Cardiac fibroblast (primary cell): ENCODE measurements at places on chromosomes 1 and 21.

DNA sequence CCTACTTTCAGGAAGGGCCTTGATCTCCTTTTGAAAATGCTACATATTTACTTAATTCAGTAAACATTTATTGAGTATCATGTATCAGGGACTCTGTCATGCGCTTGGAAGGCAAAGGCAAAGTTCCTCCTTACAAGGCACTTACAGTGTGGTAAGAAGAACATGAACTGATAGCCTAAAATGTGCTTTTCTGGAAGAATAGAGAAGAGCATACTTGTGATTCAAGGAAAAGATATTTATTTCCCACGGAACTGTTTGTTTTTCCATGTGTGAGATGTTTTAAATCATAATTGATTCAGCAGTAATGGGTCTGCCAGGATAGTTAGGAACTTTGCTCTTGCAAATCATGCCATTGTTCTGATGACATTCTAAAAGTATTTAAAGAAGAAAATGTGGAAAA lies 110.1 kb upstream of the ZNHIT6 start:
- peak; percentile 5 for DNase-seq

DNA sequence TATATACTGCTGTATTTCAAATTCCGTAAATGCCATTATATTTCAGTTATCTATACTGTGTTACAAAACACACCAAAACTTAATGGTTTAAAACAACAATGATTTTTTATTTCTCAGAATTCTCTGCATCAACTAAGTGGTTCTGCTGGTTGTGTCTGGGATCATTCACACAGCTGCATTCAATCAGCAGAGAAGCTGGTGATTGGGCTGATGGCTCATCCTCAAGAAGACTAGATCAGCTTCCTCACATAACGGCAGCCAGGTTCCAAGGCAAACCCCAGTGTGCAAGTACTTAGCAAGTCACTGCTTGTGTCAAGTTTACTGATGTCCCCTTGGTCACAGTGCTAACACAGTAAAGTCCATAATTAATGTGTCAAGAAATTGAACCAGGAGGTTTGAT lies 86.3 kb upstream of the VANGL1 start:
- DNase-seq, result peak; percentile 1

DNA sequence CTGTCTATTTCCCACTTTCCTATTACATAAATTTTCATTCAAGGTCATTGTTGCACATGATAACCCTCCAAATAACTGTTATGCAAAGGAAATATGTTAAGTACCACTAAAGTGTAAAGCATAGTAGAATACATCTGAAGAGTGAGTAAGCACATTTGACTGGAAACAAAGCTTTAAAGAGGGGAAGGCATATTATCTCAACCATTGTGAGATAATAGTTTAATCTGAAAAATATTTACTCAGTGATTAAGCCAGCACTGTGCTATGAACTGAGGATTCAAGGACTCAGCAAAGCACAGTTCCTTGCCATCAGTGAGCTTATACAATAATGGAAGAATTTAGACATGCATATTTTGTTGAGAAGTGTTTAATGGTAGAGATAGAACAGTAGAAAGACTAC lies 127.4 kb downstream of the HMCN1 start:
- DNase-seq, result peak; percentile 49

GRCh38 chr1:10796029-10796944 lies at the start of gene CASZ1:
TSS of gene CASZ1 (minus strand) at chr1:10796646. CDS start at chr1:10693889, 102,757 bp downstream.
- peak; percentile 88 for DNase-seq

- no peak for DNase-seq
Measured at GRCh38 chr1:232999956-233000625, 49.7 kb downstream of the NTPCR start.

GRCh38 chr1:116686723-116687352 lies 19.3 kb upstream of the IGSF3 start:
- no peak for DNase-seq

GRCh38 chr21:28943631-28944030 lies 49.0 kb downstream of the LTN1 start:
- peak; percentile 67 for DNase-seq

- DNase-seq, result no peak
Measured at GRCh38 chr1:9705337-9706093, 54.0 kb downstream of the PIK3CD start.

- DNase-seq, result no peak
Measured at GRCh38 chr1:112285316-112285715, 110.7 kb upstream of the CTTNBP2NL start.

GRCh38 chr1:45569571-45569961 lies 14.3 kb upstream of the NASP start:
- DNase-seq, result no peak

- no peak for DNase-seq
Measured at GRCh38 chr1:204983881-204984280, 59.1 kb upstream of the CNTN2 start.

DNA sequence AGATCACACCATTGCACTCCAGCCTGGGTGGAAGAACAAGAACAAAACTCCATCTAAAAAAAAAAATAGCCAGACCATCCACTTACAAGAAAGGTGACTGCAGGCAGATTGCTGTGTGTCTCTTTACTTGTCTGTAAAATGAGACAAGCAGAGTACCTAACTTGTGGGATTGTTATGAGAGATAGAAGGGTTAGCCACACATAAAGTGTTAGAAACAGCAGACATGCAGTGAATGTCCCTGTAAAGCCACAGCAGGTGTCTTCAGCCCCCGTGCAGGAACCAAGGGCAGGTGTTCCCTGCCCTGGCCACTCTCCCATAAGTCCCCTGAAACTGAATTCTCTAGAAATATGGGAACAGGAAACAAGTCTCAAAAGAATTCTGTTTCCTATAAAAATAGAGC lies 40.8 kb upstream of the EFHD2 start:
- no peak for DNase-seq

- DNase-seq, result no peak
Measured at GRCh38 chr1:189607477-189608096, 870.1 kb downstream of the BRINP3 start.

DNA sequence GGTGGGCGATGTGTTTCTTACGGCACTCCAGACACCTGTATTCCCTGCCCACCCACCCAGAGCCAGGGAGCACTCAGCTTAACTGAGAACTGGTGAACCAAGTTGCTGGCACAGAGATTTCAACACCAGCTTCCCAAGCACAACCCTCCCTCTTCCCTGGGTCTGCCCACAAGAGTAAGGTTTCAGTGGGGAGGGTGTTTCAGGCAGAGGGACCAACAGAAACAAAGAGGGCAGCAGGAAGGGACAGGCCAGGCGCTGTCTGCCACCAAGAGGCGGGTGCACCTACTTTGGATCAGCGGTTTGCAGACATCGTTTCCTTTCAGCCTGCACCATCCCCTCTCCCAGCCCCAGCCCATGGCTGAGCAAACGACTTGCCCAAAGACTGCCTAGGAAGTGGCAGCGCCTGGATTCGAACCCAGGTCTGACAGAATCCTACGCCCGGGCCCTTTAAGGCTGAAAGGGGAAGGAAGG lies 21.9 kb upstream of the ALDH4A1 start:
- peak; percentile 48 for DNase-seq

DNA sequence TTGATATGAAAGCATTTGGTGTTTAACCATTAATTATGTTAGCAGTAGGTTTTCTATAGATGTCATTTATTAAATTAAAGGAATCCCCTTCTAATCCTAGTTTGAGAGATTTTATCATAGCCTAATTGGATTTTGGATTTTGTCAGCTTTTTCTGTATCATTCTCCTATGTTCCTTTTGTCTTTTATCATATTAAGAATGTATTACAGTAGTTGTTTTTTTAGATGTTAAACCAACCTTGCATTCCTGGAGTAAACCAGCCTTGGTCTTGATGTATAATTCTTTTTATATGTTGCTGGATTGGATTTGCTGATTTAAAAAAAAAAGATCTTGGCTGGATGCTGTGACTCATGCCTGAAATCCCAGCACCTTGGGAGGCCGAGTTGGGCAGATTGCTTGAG lies 5.6 kb downstream of the SETDB1 start:
- peak; percentile 25 for DNase-seq

GRCh38 chr1:158003406-158003800 lies 10.0 kb downstream of the KIRREL1 start:
- DNase-seq, result no peak

- DNase-seq, result peak; percentile 15
Measured at GRCh38 chr1:206114692-206115640, 2.2 kb downstream of the AVPR1B start.

- DNase-seq, result no peak
Measured at GRCh38 chr1:156961709-156962108, 41.3 kb downstream of the LRRC71 start.

DNA sequence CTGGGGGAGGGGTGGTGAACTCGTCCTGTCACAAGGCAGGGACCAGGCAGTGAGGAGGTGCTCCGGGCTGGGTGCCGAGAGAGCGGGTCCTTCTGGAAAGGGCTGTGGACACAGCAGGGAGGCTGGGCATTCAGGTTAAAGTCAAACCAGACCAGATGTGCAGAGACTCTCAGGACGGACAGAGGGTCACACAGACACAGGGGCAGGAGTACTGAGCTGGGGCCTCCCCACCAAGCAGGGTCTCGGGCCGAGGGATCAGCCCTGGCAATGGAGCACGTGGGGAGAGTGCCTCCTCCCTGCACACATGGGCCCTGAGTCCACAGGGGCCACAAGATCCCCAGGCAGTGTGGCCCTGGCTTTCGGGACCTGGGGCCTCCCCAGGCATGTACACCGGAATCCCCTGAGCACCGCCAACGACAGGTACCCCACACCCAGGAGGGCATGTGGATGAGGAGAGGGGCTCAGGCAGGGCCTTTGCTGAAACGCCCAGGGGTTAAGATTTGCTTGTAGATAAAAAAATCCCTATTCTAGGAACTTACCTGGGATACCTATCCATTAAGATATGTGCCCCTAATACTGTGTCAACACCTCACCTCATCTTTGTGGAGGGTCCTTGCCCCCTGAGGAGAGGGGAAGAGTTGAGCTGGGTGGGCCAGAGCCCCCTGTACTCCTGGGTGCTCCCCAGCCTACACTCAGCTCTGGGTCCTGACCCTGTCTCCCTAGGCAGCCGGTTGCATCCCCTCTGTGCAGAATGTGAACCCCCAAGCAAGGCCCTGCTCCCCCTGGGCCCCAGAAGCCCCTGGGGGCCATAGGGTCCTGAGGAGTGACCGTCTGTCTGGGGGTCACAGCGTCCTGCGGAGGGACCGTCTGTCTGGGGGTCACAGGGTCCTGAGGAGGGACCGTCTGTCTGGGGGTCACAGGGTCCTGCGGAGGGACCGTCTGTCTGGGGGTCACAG lies 46.9 kb upstream of the ADARB1 start:
- DNase-seq, result no peak

GRCh38 chr1:15940110-15941043 lies 35.5 kb downstream of the ZBTB17 start:
- DNase-seq, result no peak

- DNase-seq, result no peak
Measured at GRCh38 chr1:176199707-176200106, 7.4 kb downstream of the COP1 start.

DNA sequence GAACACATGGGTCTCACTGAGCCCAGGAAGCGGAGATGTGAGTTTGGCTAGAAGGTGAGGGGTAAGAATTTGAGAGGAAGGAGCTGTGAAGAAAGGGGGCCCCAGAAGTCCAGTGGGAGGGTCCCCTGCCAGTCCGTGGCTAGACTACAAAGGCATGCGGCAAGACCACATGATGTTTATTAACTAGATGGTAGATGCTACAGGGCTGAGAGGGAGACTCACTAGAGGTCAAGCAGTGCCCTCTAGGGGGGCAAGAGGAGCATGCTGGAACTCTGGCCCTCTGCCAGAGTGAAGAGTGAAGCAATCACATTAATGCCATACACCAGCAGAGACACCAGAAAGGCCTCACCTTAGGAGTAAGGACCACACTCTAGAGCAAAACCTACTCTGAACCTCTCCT lies 12.2 kb downstream of the KIAA0319L start:
- DNase-seq, result peak; percentile 53

DNA sequence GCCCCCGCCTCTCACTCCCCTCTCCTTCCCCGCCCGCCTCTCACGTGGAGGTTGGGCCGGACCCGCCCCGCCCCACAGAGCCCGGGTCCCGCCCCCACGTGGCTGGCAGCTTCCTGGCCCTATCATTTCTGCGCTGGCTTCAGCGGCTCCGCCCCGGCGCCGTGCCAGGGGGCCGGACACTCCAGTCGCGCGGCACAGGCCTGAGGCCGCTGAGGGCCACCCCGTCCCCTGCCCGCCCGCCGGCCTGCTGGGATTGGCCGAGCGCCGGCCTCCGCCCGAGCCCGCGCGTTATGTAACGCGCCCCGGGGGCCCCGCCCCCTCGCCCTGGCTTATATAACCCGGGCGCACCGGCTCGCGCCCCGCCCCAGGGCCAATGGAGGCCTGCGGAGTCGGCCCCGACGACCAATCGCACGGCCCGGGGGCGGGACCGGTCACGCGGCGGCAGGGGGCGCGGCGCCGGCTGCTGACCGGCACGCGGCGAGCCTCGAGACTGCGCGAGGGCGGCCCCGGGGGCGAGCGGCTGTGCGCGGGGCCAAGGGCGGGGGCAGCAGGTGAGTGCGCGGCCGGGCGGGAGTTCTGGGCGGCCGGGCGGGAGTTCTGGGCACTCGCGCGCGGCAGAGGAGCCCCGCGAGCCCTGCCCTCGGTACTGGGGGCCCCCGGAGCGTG lies at the start of gene PER3:
TSS of gene PER3 (plus strand) at position 466 of the 666 bp plus-strand sequence. CDS start 587 bp downstream, outside the sequence.
- DNase-seq, result peak; percentile 96

DNA sequence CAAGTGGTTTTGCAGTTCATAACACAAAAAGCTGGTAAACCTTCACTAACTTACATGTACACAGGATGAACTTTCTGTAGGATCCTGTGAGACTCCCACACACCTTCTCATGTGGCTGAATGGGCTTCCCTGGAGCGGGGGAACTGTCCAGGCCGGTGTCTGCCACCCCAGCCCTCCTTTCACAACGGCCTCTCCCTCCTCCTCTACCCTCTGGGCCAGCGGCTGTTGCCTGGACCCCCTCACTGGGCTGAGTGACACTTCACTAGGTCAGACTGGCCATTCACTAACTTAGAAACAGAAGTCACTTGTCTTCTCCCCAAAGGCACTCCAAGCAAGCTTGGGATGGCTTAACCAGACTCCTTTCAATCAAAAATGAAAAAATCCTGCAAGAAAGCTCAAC lies 16.1 kb downstream of the SSU72 start:
- no peak for DNase-seq

- DNase-seq, result peak; percentile 77
Measured at GRCh38 chr21:42233067-42233961, 14.4 kb downstream of the ABCG1 start.

GRCh38 chr1:109889094-109889493 lies 21.6 kb upstream of the CSF1 start:
- DNase-seq, result no peak

DNA sequence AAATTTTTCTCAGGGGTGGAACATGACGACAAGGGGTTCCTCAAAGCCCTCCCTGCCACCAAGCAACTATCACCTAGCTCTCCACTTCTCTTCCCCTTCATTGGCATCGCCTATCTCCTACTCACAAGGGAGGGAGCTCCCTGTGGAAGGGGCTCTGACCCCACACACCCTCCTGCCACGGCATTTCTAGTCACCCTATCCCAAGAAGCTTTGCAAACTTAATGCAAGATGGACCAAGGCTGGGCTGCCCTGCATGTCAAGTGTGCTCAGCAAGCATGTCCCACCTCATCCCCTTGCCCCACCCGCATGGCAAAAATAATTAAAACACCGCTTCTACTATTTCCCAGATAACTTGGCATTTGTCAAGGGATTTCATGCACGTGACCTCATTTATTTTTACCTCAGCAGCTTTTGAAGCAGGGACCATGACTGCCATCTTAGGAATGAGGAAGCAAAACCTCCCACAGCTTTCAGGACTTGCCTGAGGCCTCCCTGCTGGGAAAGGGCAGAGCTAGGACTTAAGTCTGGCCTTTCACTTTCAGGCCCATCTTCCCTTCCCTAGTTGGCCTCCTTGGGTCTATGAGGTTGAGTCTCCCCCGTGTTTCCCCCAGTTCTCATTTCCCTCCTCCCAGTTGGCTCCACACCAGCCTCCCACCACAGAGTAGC lies 161.3 kb downstream of the TSEN15 start:
- peak; percentile 88 for DNase-seq

- DNase-seq, result no peak
Measured at GRCh38 chr1:76864383-76864782, 2.9 kb upstream of the ST6GALNAC5 start.

- no peak for DNase-seq
Measured at GRCh38 chr1:66853379-66853778, 52.3 kb upstream of the INSL5 start.
